ENCODE measurements at places on chromosomes 5 and 9.

- DNase-seq, result no peak
Measured at GRCh38 chr5:36378551-36378950, 76.8 kb upstream of the RANBP3L start.

DNA sequence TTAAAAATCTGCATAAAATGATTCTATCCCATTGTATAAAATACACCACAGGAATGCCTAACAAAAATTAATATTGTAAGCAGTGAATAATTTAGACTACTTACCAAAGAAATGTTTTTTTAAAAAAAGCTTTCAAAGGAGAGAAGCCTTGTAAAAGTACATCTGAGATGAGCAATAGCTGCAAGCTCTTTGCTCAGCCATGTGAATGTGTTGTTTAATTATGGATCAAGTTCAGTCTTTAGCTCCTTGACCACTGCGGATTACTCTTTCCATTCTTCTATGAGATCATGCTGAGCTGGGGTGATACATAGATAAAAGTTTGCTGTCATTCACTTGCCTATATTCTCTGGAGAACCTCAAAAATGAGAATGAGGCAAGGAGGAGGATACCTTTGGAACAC is 782.4 kb upstream of the ZNF608 start:
- no peak for DNase-seq

DNA sequence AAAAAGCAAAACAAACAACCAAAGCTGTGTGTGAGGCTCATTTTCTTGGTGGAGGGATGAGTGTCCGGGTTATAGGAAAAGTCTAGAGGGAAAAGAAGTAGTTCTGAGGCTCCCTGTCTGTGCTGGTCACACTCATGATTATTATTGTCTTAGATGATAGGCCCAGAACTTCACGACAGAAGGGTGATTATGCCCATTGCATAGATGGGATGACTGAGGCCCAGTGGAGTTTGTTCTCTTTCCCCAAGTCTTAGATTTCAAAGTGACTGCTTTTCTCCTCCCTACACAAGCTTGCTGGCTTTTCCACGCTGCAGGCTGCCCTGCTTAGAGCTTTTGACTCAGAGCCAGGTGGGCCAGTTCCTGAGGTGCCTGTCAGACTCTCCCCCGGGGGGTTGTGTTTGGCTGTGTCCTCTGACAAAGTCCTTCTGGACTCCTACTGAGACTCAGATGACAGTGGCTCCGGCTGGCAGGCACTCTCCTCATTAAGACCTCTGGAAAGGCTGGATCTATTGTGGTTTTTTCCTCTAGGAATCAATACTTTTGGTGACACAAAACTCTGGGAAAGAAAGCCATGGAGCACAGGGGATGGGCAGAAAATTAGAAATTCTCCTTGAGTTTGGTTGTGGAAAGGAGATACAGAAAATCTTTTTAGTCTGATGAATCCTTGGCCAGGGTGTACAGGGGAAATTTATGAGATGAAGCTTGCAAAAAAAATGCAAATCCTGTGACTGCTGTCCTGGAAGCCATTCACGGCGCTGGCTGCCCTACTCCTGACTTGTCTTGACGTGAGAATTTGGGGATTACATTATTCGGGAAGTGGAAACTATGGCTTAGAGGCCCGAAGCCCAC is 120.9 kb downstream of the NSG2 start:
- no peak for DNase-seq

DNA sequence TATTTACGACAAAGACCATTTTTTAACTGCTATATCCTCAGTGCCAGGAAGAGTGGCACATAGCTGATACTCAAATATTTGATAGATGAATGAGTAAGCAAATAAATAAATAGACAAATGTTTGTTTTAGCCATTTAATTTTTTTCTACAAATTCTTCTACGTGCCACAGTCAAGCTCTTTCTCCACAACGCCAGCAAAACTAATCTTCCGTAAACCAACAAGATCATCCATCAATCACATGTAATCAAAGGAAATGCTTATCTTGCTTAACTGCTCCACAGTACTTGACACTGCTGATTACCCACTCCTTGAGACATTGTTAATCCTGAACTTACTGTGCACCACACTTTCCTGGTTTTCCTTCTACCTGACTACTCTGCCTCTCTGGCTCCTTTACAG is 136.7 kb downstream of the EDIL3 start:
- no peak for DNase-seq

DNA sequence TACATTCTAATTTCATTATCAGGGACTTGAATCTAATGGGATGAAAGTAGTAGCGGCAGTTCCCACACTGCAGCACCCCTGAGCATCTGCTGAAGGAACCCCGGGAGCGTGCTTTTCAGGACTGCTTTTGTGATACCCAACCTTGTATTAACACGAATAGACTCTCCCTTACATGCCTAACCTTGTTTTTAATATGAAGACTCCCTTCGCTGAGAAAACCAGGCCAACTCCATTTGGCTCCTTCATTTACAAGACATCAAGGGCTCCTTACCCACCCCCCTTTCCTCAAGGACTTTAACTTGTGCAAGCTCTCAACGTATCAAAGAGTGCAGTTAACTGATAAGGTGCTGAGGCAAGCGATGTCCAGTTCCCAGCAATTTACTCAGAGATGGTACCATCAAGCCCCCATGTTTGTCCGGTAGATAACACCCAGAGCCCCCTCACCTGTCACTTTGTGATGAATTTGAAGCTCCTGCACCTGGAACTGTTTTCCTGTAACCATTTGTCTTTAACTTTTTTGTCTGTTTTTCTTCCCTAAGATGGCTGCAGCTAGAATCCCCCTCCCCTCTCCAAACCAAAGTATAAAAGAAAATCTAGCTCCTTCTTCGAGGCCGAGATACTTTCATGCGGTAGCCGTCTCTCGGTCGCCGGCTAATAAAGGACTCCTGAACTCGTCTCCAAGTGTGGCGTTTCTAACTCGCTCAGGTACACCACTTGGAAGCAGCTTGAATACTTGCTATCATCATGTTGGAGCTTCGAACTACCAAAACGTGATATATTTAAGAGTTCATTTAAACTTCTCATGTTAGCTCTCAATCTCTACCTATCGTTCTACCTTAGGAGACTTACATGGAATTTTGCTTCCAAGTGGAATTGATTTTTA is 10.7 kb downstream of the HNRNPH1 start:
- no peak for DNase-seq

DNA sequence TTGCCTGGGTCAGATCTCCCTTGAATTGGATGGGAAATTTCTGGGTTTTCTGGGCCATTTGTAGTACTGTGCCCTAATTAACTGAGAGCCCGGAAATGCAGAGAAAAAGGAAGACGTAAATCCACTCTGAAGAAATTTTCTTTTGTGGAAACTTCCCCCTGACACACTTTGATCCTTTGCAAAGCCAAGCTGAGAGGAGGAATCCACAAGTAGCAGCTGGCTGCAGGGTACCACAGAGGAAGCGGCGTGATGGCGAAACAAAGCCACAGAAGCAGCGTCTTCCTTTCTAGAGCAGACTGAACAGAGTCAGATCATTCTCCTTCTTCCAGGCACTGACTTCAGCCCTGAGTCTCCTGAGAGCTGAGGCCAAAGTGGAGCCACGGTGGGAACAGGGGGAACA is 47.1 kb upstream of the ZNF354A start:
- DNase-seq, result no peak

DNA sequence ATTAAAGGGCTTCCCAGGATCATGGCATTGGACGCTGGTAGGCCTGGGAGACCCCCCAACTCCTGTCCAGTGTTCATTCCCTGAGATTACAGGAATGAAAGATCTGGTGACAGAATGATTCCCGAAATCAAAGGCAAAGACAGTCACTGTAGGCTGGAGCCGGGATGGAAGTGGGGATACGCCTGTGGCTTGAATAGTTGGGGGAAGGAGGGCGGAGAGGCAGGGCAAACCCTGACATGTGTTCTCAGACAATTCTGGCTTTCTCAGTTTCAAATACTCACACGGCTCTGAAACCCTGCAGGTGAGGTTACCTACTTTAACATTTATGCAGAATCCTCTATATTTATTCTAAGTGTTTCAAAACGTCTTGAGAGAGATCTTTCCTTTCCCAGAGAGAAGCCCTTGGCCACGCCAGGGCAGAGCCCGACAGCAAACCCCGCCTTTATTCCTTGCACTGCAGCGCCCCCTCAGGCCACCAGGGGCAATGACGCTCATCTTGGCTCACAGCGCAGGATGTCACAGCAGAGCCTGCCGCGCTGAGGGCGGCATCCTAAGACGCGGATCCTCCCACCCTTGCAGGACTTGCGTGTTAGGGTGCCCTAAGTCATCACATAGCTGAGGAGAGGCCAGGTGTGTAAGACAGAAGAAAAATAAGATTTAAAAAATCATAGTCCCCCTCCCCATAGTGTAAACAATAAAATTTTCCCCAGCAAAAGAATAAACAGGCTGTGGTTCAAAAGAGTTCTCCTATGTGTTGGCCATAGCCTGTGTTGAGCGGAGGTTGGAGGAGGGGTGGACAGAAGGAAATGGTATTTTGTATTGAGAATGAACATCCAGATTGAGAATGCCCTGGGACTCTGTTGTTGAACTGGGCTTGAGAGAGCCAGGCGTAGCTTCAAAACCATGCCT is 284.5 kb downstream of the NTRK2 start:
- DNase-seq, result peak; percentile 5

GRCh38 chr9:130499804-130500263 is 55.1 kb downstream of the ASS1 start:
- DNase-seq, result no peak

- DNase-seq, result no peak
Measured at GRCh38 chr9:37943345-37944265, 39.7 kb upstream of the SLC25A51 start.

DNA sequence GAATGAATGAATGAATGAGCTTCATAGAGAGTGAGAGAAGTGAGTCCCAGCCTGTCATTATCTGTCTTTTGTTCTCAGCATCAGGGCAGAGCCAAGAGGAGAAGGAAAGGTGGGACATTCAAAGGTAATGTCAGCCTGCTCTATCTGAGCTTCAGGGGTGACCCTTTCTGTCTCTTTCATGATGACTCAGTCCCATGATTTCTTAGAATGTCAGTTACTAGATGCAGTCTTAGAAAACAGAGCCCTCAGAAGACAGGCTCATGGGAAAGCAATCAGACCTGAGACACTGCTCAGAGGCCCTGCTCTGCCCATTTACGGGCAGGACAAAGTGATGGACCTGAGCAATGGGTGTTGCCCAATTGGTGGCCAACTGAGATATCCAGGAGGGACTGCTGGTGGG is 1.1 kb downstream of the SPATA31D1 start:
- no peak for DNase-seq

- no peak for DNase-seq
Measured at GRCh38 chr9:128771094-128771721, 519 bp downstream of the ZER1 start.

GRCh38 chr5:60343102-60343501 is 356.9 kb downstream of the DEPDC1B start:
- no peak for DNase-seq

DNA sequence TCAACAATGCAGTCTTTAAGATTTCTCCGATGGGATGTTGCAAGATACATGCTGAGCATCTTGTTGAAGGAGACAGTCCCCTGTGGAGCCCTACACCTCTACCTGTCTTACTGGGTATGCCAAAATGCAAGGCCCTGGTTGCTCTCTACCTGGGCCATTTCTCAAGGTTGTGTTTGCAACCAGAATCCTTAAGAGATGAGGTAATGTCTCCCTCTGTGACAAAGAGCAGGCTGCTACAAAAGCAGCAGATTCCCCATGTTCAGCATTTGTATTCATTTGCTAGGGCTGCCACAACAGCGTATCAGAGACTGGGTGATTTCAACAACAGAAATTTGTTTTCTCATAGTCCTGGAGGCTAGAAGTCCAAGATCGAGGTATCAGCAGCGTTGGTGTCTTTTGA is 138.4 kb upstream of the RPS23 start:
- no peak for DNase-seq

DNA sequence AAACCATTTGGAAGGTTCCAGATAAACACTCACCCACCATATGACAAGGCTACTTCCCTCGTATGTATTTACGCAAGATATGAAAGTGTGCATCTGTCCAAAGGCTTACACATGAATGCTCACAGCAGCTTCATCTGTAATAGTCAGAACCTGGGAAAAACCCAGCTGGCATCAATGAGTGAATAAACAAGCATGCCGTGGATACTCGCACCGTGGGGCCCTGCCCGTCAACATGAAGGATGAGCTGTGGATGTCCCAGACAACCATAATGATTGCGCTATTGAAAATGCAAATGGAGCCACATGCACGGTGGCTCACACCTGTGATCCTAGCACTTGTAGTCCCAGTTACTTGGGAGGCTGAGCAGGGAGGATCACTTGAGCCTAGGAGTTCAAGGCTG is 60.6 kb upstream of the FCN1 start:
- no peak for DNase-seq

DNA sequence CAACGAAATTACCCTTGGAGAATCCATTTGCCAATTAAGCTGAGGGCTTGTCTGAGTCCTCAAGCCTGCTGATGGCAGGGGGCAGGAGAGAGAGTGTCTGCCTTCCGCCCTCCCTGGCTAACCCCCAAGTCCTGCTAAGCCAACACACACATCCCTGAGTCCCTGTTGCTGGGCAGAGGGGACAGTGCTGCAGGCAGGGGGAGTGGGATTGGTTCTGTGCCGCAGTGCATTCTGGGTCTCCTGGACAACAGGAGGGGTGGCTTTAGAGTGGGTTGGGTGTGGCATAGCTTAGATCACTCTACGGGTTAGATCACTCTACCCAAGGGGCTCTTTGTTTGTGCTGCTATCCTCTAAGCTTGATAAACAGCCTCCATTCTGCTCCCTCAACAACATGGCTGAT is 427.7 kb downstream of the CDK5RAP2 start:
- no peak for DNase-seq
